Kidney (tissue), 22 donors: ENCODE measurements at places on chromosomes 16 and 17. TPM values are rescaled to one million over a fixed set of nuclear protein-coding genes. Genes with fewer than 3 reads are reported as not detected.

- no peak for DNase-seq
Measured at GRCh38 chr17:19975601-19976000, 2.0 kb downstream of the AKAP10 start.

DNA sequence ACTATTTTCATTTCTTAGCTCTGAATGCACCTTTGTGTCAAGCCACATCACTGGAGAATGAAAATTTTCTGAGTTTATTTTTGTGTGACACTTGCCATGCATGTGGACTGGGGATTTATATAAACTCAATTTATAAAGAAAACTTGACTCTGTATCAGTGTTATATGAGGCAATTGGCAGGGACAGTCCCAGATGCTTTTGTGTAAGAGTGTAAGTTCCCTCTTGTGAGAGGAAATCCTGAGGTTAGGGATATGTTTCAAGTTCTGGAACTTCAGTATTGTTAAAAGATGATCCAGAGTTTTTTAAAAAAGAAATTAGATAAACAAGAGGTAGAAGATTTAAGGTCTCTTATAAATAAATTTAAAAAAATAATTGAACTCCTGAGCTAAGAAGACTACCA lies 10.9 kb upstream of the CCL8 start:
- no peak for DNase-seq

Gene FOXC2
- total RNA-seq, result 6.3 TPM

- DNase-seq, result no peak
Measured at GRCh38 chr17:41338961-41339485, 11.6 kb downstream of the KRT33A start.

DNA sequence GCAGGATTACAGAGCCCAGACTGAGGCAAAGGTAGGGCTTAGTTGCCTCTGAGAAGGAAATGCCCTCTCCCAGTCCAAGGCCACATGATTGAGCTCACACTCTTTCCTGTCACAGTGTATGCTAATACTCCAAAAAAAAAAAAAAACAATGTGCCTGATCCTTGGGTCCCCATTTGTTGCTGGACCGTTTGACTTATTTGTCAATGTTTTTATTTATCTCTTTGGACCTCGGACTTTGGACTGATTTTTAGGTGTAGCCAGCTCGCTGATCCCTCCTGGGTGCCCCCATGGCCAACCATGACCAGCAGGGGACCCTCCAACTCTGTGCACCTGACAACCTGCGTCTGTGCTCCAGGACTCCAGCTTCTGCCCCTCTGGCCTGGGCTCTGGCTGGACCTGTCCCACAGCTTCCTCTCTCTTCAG lies 622 bp upstream of the CCL16 start:
- DNase-seq, result no peak

DNA sequence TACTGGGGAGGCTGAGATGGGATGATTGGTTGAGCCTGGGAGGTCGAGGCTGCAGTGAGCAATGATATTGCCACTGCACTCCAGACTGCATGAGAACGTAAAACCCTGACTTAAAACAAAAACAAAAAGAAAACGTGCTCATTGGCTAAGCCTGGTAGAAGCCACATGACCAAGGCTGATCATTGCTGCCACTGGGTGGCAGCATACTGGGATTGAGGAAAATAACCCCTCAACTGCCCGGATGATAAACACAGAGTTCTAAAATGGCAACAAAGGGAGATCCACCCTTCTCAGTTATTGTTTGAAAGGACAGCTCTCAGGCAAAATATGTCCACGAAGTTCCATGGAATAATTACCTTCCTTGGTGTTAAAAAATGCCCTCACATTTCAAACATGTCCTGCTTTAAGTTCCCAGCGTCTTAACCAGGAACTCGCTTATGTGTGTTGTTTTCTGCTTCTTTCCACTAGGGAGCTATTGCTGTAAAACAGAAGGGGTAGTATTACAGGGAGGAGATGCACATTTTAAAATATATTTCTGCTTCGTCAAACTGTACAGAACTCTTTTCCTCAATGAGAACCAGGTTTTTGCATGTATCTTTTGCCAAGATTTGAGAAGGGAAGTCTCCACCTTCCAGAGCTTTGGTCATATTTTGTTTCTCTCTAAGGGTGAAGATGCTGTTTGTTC lies 675.3 kb downstream of the MAF start:
- no peak for DNase-seq

GRCh38 chr17:10698096-10698818 lies 863 bp downstream of the ADPRM start:
- no peak for DNase-seq

GRCh38 chr17:74177018-74177450 lies 26.4 kb upstream of the RPL38 start:
- DNase-seq, result no peak

DNA sequence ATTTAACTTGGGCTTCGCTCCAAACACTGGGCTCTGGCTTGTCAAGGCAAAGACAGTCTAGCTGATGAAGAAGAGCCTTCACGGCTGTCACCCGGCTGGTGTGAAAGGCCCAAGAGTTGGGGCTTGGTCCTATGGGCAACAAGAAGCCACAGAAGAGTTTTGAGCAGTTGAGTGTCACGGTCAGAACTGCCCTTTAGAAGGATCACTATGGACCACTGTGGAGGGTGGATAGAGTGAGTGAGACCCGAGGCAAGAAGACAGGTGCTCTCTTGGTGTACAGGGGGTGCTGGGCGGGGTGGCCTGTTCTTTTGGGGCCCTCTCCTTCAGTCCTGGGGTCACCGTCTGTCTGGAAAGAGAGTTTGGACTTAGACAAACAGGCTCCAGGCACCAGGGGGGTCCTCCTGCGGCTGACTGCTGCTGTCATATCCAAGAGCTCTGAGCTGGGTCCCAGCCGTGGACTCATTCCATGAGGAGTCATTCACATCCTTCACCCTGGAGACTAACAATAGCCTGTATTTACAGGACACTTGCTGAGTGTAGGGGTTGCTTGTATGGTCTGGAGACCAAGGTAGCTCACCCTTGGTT lies 2.4 kb downstream of the PIMREG start:
- DNase-seq, result no peak

GRCh38 chr16:79776243-79776847 lies 175.8 kb upstream of the MAF start:
- DNase-seq, result peak; percentile 74
